ENCODE measurements at places on chromosomes 1 and 21. TPM values are rescaled to one million over a fixed set of nuclear protein-coding genes. Genes with fewer than 3 reads are reported as not detected.

Gene CHRM3
- 0.48 TPM for total RNA-seq

Gene KRTAP10-5
- not detected for total RNA-seq

Gene UCHL5
- 26.0 TPM for total RNA-seq

Gene TEDDM1
- not detected for total RNA-seq

Gene CD5L
- not detected for total RNA-seq

Gene PFKFB2
- total RNA-seq, result 38.6 TPM

Gene TSPEAR
- not detected for total RNA-seq
